ENCODE measurements at places on chromosomes 2 and 18.

DNA sequence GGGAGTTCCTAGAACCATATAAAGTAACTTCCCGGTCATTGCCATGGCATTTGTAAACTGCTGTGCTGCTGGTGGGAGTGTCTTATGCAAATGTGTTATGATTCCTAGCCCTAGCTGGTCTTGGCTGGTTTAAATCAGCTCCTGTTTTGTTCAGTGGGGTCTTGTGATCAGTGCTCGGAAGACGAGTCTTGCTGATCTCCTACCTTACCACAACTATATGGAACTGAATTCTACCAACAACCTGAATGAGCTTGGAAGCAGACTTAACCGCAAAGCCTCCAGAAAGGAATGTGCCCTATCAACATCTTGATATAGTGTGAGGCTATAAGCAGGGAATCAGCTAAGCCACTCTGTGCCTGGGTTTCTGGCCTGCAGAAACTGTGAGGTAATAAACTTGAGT is 33.5 kb downstream of the POLE4 start:
- DNase-seq: no peak

DNA sequence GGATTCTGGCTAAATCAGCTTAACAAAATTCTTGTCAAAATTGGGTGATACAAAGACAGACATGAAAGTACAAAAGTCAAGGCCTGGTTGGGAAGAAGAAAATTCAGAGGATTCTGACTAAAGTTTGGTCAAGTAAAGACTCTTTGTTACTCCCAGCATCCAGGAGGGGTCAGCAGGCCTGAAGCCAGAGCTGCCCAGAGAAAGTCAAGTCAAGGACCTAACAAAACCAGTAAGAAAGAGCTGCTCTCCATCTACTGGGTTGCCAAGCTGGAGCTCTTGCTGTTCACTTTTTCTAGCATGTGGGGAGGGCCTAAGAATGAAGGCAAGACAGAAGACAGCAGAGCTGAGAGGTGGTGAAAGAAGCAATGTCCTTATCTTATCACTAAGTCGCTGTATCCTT is 143.3 kb downstream of the C1D start:
- no peak for DNase-seq

GRCh38 chr18:79379931-79380815 is 15.6 kb upstream of the NFATC1 start:
- no peak for DNase-seq

DNA sequence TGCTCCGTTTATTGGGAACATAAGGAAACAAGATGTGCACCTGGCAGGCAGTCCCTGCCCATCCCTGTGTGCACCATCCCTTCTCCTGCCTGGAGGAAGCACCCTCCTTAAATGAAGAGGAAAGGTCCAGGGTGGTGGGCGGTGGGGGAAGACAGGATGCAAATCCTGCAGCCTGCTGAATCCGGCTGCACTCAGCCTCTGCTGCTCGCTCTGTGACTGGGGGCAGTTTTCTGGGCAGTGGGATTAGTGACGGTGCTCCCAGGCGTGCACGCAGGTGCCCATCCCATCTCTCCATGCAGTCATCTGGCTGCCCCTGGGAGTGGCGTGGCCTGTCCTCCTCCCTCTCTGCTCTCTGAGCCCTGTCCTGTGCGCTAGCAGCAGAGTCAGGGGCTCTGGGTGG is 371.3 kb upstream of the MYT1L start:
- DNase-seq: no peak
